GM23248 (cell line): ENCODE measurements at places on chromosomes 13 and 19.

DNA sequence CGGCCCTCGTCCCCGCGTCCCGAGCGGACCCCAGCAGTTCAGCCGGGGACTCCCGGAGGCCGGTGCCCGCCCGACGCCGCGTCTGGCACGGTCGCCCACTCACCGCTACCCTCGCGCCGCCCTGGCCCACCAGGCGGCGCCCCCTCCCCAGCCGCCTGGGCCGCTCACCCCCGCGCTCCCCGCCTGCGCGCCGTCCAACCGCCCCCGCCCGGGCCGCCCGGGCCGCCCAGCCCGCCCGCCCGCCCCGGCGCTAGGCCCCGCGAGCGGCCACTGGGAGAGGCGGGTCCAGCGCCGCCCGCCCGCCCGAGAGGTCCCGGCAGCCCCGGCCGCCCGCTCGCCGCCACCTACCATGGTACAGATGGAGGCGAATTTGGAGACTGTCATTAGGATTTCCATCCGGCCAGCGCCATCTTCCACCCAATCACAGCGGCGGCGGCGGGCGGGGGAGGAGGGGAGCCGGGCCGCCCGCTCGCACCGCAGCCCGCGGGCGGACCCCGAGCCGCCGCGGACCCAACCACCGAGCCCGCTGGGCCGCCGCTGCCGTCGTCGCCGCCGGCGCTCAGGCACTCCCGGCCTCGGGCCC lies at the start of gene USP12:
USP12 (minus strand) TSS at position 568 of the 583 bp plus-strand sequence; CDS start at position 396, 172 bp downstream.
- no peak for DNase-seq

GRCh38 chr13:36920616-36921185 lies 663 bp upstream of the SMAD9 start:
- peak; percentile 15 for DNase-seq

GRCh38 chr13:85427416-85427815 lies 371.8 kb downstream of the SLITRK6 start:
- DNase-seq: no peak

DNA sequence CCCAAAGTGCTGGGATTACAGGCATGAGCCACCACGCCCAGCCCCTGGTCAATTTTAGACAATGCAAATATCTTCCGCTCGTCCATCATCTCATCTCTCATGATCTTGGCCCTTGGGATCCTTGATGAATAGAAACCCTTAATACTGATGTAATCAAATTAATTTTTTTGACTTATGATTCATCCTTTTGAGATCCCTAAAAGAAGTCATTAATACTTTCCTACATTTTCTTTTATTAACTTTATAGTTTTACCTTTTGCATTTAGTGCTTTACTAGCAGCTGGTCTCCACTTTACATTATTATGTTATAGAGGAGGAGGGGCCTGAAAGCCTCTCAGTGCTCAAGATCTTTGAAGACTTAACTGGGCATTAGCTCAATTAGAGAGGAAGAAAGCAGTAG lies 7.7 kb upstream of the KASH5 start:
- no peak for DNase-seq

GRCh38 chr19:1516395-1516753 lies 3.6 kb upstream of the ADAMTSL5 start:
- DNase-seq: no peak

DNA sequence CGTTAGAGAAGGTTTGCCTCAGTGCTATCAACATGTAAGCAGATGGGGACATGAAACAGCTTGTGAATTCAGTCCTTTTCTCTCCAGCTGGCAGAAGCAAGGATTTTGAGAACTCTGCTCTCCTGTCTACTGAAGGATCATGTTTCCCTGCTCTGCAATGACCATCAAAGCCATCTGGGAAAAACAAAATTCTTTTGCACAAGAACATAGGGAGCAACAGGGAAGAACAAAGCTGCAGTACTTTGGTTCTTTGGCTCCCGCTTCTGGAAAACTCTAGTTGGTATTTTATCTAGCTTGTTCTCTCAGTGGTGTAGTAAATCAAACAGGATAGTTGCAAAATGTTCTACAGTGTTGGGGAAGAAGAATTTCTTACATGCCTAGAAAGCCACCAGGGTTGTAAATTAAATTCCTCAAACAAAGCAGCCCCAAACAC lies 270.4 kb downstream of the ENOX1 start:
- peak; percentile 49 for DNase-seq

DNA sequence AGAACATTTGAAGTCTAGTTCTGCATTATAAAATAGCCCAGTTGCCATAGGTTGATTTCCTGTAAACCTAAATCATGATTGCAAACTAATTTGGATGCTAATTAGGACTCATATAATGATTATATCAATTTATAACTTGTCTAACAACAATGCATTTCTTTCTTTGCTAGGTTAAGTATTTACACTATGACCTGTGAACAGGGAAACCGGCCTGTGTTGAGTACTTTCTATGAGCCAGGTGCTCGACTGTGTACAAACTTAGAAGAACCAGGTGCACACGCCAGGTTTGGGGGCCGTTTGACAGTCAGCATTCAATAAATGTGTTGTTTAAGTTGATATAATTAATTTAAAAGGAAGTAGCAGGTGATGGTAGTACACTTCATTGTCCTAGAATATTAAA lies 203.1 kb downstream of the TM9SF2 start:
- DNase-seq: no peak

DNA sequence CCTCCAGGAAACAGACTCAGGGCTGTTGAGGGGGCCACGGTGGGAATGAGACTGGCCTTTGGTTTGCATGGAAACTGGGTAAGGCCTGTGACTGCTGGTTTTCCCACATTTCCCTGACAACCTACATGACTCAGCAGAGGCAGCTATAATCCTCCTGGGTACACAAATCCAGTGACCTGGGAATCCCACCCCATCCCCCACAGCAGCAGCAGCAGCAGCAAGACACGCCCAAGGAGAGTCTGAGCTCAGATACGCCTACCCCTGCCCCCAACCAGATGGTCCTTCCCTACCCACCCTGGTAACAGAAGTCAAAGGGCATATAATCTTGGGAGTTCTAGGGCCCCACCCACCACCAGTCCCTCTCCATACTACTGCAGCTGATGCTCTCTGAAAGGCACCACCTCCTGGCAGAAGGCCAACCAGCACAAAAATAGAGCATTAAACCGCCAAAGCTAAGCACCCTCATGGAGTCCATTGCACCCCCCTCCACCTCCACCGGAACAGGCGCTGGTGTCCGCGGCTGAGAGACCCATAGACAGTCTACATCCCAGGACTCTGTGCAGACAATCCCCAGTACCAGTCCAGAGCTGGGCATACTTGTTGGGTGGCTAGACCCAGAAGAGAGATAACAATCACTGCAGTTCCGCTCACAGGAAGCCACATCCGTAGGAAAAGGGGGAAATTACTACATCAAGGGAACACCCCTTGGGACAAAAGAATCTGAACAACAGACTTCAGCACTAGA lies 237.2 kb upstream of the SPRY2 start:
- DNase-seq: no peak

- DNase-seq: peak; percentile 90
Measured at GRCh38 chr19:14381689-14382474, 638 bp downstream of the ADGRE5 start.
